ENCODE measurements at places on chromosomes 5 and 9. TPM values are rescaled to one million over a fixed set of nuclear protein-coding genes. Genes with fewer than 3 reads are reported as not detected.
A peak's percentile ranks its signal among the peaks of the same experiment; 100 is the strongest.

DNA sequence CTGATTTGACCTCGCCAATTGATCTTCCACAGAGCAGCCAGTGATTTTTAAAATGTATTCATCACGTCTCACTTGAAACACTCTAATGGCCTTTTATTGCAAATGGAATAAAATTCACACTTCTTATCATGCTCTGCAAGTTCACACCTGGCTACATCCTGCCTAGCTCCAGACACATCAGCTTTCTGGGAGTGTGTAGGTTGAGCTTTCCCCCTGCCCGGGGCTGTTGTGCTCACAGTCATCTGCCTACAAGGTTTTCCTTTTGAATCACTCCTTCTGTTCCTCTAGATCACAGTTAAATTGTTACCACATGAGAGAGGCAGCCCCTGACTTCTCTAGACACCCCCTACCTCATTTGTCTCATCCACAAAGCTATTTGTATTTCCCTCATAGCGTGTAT lies 674.5 kb downstream of the PRELID2 start:
- no peak for DNase-seq

DNA sequence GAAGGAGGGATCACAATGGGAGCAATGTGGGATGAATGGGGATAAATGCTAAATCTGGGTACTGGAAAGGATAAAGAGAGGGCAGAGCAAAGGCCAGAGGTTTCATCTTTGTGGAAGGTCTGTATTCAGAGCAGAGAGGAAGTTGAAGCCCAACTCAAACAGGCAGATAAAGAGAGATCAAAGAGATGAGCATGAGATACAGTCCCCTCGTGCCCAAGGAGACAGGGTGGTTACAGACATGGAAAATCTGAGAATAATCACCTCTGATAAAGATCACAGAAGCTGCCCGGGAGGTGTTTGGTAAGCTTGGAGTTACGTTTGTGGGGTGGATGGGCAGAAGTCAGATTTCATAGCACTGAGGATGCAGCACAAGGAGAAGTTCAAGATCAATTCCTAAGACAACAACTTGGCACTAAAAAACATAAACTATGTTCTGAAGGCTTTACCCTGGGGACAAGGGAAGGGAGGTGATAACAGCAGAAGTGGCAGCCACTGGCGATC lies 459 bp upstream of the ERAP2 start:
- no peak for DNase-seq

- DNase-seq, result no peak
These were observed 201.1 kb downstream of the EPB41L4A start for GRCh38 chr5:112217843-112218579.

DNA sequence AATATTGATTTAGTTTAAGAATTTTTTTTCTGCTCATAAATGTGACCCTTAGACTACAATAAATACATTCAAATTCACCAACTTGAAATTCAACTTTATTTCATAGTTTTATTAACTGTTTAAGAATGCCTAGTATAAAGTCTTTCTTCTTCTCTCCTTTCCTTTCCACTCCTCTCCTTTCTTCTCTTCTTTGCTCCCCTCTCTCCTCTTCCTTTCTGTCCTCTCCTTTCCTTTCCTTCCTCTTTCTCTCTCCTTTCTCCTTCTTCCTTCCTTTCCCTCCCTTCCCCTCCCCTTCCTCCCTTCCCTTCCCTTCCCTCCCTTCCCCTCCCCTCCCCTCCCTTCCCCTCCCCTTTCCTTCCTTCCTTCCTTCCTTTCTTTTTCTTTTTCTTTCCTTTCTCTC lies 150.6 kb downstream of the FER start:
- DNase-seq, result no peak

DNA sequence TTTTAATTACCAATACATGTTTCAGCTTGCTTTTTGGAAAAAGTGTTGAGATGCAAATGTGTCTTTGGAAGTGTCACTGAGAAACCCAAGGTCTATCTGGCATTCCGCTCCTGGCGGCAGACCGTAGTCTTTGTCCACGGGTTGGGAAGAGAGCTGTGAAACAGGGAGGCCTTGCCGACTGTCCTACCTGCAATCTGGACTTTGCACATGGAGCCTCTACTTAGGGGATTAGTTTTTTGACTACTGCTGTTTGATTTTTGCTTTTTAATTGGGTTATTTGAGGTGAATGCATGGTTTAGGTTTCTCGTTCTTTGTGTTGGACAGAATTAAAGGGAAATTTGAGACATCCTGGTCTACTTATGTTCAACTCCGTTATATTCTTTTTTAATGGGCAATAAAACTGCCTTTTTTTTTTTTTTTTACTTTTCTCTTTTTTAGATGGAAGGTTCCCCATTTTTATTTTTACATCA lies 25.7 kb downstream of the TRIO start:
- peak; percentile 79 for DNase-seq

GRCh38 chr9:3277200-3277599 lies 248.6 kb downstream of the RFX3 start:
- no peak for DNase-seq

DNA sequence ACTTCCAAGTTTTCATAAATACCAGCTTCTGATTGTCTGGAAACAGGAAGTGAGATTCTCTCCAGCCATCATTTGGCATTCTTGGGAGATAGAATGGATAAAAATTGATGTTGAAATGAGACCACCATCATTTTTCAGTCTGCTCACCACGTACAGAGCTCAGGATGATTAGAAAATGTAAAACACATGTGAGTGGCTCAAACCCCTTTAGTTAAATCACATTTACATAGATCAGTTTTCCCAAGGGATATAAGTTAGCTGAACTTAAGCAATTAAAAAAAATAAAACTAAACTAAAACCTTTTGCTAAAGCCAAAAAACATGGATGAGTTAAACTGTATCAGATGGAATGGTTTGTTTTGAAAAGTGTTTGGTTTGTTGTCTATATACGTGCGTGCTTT lies 37.1 kb upstream of the GDNF start:
- no peak for DNase-seq

DNA sequence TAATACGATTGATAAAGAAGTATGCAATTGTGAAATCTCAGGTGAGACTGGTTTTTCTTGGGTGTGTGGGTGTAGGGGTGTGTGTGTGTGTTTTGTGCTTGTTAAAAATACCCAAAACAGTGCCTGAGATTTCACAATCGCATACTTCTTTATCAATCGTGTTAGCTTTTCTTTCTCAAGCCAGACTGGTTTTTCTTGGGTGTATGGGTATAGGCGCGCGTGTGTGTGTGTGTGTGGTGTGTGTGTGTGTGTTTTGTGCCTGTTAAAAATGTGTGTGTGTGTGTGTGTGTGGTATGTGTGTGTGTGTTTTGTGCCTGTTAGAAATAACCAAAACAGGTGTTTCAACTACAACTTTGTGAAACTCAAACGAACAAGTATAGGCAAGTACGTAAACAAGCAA lies 53.7 kb downstream of the CERT1 start:
- DNase-seq, result no peak

GRCh38 chr5:144812763-144813162 lies 642.1 kb downstream of the KCTD16 start:
- no peak for DNase-seq

- no peak for DNase-seq
These were observed 119.6 kb upstream of the NFIB start for GRCh38 chr9:14433351-14434157.

GRCh38 chr9:94697972-94698581 lies 28.4 kb upstream of the AOPEP start:
- no peak for DNase-seq

GRCh38 chr9:72864327-72864726 lies 88.5 kb downstream of the ALDH1A1 start:
- DNase-seq, result no peak

DNA sequence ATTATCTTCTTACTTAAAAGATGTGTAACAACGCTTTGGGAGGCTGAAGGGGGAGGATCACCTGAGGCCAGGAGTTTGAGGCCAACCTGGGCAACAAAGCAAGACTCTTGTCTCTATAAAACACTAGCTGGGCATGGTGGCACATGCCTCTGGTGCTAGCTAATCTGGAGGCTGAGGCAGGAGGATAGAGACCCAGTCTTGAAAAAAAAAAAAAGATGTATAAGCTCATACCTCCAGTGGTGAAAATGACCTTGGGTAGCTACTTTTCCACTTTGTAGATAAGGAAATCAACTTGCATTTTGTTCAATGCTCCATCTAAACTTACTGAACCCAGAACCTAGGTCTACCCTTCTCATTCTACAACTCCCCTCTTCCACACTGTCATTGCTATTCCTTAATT lies 16.6 kb downstream of the ARRDC3 start:
- no peak for DNase-seq

DNA sequence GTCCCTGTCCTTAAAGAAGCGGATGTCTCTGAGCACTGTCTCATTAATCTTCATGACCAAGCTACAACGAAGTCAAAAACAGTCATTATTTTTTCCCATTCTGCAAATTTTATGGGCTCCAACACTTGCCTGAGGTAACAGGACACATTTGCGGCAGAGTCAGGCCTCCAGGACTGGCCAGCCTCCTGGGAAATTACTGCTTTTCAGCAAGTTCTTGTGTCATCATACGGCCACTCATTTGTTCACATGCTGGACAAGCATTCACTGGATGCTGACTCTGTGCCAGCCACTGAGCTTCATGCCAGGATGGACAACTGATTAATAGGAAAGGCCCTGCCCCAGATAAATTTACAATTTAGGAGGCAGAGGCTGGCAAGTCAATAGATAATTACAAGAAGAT lies 305.7 kb downstream of the ACTL7B start:
- DNase-seq, result no peak

GRCh38 chr5:8600843-8601242 lies 731.9 kb downstream of the MTRR start:
- no peak for DNase-seq

GRCh38 chr9:137233143-137233980 lies 2.7 kb downstream of the SLC34A3 start:
- DNase-seq, result no peak

DNA sequence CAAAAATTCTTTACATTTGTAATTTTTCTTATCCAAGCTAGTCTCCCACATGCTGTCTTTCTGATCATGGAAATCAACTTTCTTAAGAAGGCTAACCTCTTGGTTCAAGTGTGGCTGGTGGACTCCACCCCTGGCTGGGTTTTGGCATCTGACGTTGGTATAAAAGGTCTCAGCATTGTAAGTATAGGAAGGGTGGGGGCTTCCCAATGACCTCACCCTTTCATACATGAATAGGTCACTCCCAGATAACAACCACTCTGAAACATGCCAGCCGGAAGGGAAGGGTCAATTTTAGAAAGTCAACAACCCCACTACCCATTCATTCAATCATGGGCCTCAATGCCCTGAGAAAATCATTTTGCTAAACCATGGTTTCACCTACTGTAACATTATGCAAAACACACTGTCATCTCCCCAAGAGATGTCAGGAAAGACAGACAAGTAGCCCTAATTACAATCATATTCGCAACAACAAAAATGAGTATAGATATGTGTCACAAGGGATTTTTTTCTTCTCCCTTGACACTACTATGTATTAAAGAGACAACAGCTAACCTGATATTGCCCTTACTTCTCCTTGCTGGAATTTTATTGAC lies 31.9 kb upstream of the PCSK5 start:
- no peak for DNase-seq

DNA sequence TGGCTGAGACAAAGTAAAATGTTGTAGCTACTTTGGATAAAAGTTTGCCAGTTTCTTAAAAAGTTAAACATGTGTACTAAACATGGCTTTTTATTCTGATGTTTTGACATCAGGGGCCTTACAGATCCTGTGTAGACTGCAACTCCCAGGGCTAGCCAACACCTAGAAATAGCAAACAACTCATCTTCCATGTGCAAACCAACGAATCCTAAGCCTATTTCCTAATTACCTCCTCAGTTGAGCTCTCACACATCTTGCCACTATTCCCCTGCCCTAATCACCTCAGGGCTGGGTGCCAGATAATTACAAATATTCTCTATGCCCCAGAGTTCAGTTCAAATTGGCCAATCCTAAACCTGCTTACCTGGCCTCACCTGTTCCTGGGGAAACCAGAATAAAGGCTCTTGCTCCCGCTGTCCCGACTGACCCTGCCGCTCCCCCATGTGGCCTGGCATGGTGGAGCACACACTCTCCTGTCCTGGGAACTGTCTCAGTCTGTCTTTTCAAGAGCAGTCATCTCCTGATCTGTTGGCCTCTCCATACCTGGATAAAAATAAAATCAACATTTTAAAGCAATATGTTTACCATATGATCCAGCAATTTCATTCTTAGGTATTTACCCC lies 37.1 kb upstream of the FAM169A start:
- DNase-seq, result peak; percentile 77

GRCh38 chr9:110156416-110156815 lies 51.5 kb downstream of the C9orf152 start:
- DNase-seq, result no peak

DNA sequence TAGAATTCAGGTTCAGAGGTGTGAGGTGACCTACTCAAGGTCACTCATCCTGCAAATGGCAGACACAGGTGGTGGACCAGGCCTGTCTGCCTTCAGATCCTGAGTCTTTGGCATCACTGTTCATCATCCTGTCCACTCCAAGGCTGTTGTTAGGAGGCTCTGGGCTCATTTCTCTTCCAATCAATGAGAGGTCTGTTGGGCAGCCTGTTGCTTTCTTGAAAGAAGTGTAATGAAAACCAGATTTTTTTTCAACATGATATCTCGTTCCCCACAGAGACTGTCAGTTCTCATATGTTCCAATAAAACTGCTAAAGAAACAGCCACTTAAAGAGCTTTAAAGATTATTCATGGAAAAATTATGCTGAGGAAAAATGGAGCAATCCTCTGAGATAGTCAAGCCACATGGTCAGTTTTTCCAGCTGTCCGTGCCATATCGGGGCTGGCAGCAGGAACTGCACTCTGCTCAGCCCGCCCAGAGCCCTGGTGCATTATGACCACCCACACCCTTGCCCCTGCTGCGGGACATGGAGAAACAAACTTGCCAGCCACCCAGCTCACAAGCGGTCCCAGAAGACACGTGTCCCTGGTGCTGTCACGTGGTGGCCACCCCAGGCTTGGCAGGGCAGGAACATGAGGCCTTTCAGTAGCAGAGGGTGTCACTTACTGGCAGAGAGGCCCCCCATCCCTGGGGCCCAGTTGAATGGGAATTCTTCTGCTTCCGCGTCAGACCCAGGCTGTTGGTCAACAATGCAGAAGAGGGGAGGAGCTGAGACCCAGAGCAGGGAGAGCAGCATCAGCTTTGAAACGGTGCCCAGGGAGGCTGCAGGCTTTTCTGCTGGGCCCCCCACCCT lies 63.7 kb upstream of the ANGPTL2 start:
- DNase-seq, result no peak

- DNase-seq, result no peak
These were observed 61.5 kb upstream of the RARS1 start for GRCh38 chr5:168424594-168425323.

GRCh38 chr5:71978216-71978615 lies 129.1 kb upstream of the MAP1B start:
- no peak for DNase-seq

GRCh38 chr5:9543311-9543920 lies 2.5 kb downstream of the SEMA5A start:
- DNase-seq, result no peak

- no peak for DNase-seq
These were observed 210.5 kb downstream of the CSNK1G3 start for GRCh38 chr5:123722451-123722850.

The NSMF gene
- total RNA-seq, result 23.0 TPM

The CDH9 gene
- total RNA-seq, result not detected

The CDC14B gene
- 29.0 TPM for total RNA-seq

The SOHLH1 gene
- not detected for total RNA-seq

The GABRB2 gene
- total RNA-seq, result not detected

The PCDHB11 gene
- 0.20 TPM for total RNA-seq

The ENTPD8 gene
- 9.0 TPM for total RNA-seq

The CNTLN gene
- 8.5 TPM for total RNA-seq

The HABP4 gene
- total RNA-seq, result 2.4 TPM

The HAVCR1 gene
- total RNA-seq, result 0.23 TPM

The FOXD4L5 gene
- total RNA-seq, result 0.08 TPM

The PCDHA6 gene
- not detected for total RNA-seq

The SLC45A2 gene
- 0.48 TPM for total RNA-seq

The ADGRV1 gene
- 9.3 TPM for total RNA-seq

The RANBP3L gene
- 3.3 TPM for total RNA-seq

The HCN1 gene
- not detected for total RNA-seq

The RMI1 gene
- 4.0 TPM for total RNA-seq

The ITK gene
- 0.70 TPM for total RNA-seq
